NCI-H1092 treated with DMSO at 0.1 percent for 48 hours (cell line): ENCODE measurements at places on chromosomes 5 and 9.

- DNase-seq = peak; percentile 53
These were observed 757 bp downstream of the CDC26 start for GRCh38 chr9:113274474-113275156.

GRCh38 chr5:173774271-173774761 lies 113.8 kb upstream of the CPEB4 start:
- DNase-seq = no peak

GRCh38 chr5:58759745-58760144 lies 176.9 kb downstream of the RAB3C start:
- no peak for DNase-seq

DNA sequence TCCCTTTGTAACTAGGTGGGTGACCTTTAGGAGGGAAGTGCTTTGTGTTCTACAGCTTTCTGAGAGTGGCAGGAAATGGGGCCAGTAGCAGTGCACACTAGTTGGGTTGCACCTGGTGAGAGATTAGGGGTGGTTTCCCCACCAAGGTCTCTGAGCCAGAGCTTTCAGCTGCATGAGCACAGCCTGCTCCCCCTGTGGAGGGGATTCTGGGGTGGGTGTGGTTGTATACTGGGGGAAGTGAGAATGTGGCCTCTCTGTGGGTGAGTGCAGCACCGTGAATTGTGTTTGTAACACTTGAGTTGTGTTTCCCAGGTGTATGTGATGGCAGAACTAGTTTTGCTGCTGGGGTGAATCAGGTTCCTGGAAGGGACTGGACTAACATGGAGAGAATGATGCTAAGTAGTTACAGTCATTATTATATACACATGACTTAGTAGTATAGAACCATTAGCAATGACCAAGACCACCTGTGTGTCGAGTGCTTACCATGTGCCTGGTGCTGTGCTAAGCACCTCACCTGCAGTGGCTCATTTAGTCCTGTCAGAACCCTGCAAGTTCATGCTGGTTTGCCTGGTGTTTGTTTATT lies 11.8 kb upstream of the CXXC5 start:
- DNase-seq = peak; percentile 48

DNA sequence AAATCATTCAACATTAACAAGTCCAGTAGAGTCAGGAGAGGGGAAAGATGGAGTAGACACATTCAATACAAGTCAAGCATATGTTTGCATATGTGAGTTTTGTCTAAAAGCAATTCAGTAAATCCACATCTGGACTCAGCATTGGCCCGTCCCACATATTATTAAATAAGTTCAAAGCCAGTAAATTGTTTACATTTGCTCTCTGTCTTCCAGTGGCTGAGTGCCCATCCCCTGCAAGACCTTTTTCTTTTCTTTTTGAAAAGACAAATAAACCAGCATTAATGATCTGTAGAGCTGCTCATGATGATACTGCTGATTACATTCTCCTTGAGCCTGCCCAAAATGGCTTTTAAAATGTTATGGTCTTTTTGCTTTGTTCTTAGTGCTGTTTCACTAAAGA lies 71.1 kb downstream of the TNC start:
- DNase-seq = no peak

GRCh38 chr5:35152733-35153132 lies 77.6 kb downstream of the PRLR start:
- no peak for DNase-seq

DNA sequence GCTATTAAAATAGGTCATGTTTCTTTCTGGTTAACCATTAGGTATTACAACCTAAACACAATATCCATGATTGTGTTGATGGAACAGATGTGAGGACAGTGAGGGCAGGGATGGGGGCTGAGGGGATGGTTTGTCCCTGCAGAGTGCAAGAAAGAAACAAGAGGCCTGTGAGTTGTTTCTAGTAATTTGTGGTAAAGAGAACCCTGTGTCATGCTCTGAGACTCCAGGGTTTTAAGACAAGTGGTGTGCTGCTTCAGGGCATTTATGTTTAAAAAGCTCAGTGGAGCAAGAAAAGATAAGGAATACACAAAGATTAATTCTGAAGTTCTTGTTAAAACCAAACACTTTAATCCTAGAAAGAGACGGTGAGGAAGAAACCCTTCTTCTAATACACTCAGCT lies 656.5 kb downstream of the TLE1 start:
- no peak for DNase-seq

GRCh38 chr5:76556511-76557221 lies 66.5 kb downstream of the F2RL2 start:
- DNase-seq = no peak

GRCh38 chr9:31582071-31582470 lies 802.4 kb upstream of the ACO1 start:
- no peak for DNase-seq

DNA sequence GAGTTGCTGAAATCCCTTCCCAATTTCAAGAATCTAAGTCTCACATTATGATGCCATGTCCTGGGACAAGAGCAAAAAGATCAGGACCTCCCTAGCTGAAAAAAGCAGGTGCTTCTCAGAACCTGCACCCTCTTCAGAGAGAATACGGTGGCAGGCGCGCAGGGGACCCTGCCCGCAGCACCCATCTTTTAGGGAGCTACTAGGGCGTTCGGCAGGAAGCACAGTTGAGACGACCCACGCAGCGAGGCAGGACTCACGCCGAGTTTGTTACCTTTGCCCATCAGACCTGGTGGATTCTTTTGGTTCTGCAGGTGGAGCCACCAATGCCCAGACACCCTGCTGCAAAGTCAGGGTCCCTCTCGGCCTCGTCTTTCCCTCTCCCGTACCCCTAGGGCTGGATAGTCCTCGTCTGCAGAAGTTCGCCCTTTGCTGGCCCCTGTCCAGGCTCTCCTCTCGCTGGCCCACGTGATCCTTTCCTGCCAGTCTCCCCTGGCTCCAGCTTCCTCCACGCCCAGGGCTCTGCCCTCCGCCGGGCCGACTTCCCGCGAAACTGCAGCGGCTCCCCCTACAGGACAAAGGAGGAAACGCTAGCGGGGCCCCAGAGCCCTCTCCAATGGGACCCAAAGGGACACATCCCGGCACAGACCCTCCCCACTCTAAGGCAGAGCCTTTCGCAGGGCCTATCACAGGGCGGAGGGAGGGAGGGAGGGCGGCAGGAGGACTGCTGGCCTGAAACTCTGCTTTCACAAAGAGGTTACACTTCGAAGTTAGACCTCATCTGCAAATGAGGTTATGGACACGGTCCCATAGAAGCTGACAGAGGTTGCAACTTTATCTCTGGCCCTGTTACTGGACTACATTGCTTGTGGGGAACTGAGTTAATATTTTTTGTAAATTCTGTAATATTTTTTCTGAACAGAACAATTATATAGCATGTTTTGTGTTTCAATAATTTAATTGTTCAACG lies 28.8 kb downstream of the TMEM174 start:
- DNase-seq = no peak

DNA sequence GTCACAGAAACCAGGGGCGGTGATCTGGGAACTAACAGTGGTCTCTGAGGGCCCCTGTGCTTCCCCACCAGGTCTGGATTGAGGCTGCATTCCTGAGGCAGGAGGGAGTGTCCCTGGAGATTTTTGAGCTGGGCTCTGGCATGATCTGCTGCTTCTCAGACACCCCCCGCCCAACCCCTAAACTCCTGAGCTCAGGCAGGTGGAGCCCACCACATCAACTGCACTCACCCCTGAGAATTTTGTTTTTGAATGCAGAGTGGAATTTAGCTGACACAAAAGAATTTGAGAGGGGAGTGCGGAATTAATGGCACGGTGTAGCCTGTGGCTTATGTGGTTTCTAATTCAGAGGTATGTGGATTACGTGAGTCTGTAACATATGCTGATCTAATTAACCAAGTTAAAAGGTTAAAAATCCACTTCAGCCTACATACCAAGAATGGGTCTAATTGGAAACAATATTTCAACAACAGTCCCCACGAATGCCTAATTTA lies 23.9 kb upstream of the CTSL start:
- no peak for DNase-seq

GRCh38 chr5:26582350-26583045 lies 455.9 kb downstream of the CDH9 start:
- DNase-seq = no peak

DNA sequence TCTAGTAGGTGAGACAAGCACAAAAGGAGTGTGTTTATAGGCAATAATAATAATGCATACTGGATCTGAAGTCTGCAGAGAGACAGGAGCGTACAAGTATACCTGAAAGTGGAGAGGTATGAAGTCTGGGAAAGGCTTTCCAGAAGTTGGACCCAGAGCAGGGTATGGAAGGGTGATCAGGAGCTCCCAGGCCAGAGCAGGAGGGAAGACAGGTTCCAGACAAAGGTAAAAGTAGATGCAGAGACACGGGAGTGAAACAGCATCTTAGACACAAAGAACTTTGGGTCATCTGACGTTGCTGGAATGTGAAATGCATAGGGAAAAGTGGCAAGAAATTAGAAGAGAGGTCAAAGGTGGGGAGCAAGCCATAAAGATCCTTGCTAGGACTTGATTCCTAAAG lies 175.1 kb downstream of the PAM start:
- DNase-seq = no peak

- no peak for DNase-seq
These were observed 128.2 kb upstream of the TMEM161B start for GRCh38 chr5:88396751-88397281.

- DNase-seq = no peak
These were observed 23.1 kb upstream of the FRRS1L start for GRCh38 chr9:109190151-109190550.

- DNase-seq = no peak
These were observed 4.4 kb downstream of the CRB2 start for GRCh38 chr9:123360161-123361085.

- no peak for DNase-seq
These were observed 184.9 kb downstream of the SNX18 start for GRCh38 chr5:54702470-54702869.

DNA sequence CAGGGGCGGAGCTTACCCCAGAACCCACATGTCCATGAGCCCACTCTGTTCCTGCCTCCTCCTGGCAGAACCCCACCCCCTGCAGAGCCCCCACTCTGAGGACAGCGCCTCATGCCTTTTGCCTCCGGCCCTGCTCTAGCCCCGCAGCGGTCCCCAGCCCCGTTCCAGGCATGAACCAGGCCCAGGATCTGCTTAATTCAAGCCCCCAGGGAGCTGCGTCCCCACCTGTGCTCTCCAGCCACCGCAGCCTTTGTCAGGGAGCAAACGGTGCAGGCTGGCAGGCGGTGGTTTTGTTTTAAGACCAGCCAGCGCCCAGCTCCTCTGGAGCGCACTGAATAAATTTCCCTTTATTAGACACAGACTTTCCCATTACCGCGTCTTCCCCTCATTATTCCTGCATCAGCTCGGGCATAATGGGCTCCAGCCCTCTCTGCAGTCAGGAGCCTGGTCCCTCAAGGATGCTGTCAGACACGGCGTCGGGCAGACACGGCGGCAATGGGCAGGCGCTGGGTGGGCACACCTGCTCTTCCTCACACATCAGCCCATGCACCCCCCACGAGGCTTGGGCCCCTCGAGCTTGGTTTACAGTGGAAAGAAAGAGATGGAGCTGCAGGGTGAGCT lies 137.6 kb downstream of the OLFM1 start:
- peak; percentile 47 for DNase-seq

GRCh38 chr5:150931368-150931965 lies 26.7 kb upstream of the ZNF300 start:
- no peak for DNase-seq

- DNase-seq = no peak
These were observed 15.0 kb downstream of the ACSL6 start for GRCh38 chr5:131996210-131997025.

DNA sequence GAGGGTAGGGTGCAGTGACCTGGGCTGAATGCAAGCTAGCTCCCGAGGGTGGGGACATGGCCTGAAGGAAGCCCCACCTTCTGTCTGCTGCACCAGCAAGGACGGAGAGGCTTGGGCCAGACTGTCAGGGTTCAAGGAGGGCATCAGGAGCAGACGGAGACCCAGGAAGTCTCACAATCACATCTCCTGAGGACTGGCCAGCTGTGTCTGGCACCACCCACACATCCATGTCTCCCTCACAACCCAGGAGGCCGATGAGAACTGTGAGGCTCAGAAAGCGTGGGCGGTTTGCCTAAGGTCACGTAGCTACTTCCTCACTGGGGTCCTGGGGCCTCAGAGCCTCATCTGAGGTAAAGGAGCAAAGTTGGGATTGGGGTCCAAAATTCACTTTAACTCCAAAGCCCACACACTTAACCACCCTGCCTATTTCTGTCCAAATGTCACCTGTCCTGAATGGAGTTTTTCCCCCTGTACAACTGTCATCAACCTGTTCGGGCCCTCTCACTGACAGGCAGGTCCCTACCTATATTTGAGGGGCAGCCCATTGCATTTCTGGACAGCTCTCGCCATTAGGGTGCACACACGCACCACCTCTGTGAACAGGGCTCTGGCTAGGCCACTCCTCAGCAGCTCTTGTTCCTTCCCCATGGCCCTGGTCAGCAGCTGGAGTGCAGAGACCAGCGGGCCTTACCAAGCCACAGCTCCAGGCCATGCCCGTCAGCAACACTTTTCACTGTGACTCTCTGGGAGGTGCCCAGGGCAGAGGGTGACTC lies 3.4 kb downstream of the IL13 start:
- DNase-seq = no peak

- DNase-seq = no peak
These were observed 14.1 kb downstream of the FGF1 start for GRCh38 chr5:142671801-142672200.
